ENCODE measurements at places on chromosomes 5 and 9.

GRCh38 chr9:136291306-136292025 lies 12.4 kb downstream of the CCDC187 start:
- DNase-seq: no peak

- peak; percentile 43 for DNase-seq
Measured at GRCh38 chr5:69043655-69043996, 50.2 kb upstream of the SLC30A5 start.

- no peak for DNase-seq
Measured at GRCh38 chr5:112097768-112098167, 321.3 kb downstream of the EPB41L4A start.

DNA sequence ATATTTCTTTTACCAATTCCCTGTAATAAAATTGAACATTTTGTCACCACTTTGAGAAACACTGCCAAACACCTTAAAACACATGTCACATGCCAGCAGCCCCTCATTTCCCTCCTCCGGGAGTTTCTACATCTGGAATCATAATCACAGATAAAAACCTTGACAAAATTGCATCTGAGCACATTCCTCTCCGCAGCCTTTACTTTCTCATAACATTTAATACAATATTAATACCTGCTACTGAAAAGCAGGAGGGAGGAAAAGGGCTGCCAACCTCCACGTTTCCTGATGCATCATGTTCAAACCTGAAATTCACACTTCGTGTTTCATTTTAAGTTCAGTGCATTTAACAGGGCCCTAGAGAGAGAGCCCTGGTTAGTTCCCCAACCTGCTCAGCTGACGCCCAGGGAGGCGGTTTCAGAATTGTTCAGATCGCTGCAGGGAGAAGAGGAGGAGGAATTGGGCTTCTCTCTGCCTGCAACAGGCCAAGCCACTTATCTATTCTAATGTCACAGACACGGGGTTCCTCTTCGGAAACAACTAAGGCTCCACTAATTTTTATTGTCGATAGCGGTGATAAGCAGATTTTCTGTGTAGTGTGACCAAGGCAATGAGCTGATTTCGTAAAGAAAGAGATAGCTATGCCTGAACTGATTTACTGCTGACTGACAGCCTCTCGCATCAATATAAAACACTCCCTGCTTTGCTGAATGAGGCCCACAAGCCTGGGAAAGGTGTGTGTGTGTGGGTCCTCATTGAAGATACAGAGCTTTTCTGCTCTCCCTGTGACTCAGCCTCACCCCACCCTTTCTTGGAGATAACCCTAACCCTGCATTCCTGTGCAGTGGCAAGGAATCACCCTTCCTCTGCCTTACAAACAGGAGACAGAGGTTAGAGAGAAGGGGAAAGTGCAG lies 4.9 kb upstream of the LHX2 start:
- DNase-seq: no peak

- DNase-seq: peak; percentile 56
Measured at GRCh38 chr9:114616684-114617520, 5.8 kb downstream of the TMEM268 start.

DNA sequence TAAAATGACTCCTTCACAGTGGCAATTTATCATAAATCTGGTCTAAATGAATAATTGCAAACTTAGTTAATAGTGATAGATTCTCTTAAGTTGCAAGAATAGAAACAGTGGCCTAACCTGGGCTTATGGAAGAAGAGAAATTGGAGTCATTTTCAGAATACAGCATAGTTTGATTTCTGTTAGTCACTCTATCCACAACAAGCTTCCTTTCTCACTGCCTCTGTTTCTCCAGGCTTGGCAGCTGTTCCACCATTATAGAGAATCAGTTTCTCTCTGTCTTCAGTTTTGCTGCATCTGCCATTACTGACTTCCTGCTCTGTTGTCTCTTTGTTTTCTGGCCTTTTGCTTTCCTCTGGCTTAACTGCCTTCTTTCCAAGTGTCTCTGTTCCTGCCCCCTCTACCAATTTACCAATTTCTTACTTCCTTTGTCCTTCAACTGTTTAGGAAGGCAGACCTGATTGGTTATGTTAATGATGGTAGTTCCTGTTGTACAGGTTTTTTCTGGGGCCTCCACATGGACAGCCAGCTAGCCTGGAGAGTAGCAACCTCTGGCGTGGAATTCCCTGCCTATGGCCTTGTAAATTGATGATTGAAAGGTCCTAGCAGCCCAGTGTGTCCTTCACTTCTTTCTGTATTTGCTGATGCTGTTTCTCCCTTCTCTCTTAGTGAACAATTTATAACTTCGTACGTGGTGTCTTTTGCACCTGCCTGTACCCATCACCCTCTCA lies 75.9 kb upstream of the RASGRF2 start:
- DNase-seq: no peak

GRCh38 chr9:107279086-107279485 lies 4.0 kb upstream of the RAD23B start:
- no peak for DNase-seq

- no peak for DNase-seq
Measured at GRCh38 chr9:130255631-130256134, 9.9 kb upstream of the HMCN2 start.

GRCh38 chr5:67020096-67020615 lies 176.4 kb downstream of the CD180 start:
- no peak for DNase-seq

DNA sequence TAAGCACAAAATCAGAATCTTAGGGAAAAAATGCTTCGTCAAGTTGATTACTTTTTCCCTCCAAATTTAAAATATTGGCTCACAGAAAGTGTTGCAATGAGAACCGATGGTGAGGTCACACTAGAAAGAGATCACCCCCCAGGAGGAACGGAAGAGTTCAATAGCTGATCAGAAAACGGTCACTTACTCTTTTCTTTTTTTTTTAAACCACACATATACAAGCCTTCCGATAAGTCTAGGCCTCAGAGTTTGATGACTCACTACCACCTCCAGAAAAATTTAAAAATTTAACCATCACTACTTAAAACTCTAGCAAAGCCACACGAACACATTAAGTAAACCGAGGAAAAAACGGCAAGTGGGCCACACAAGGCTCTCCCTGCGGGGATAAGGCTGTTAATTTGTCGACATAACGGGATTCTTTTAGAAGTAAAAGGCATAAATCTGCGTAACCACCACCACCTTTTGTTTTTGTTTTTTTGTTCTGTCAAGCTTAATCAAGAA lies 1.2 kb downstream of the SURF4 start:
- no peak for DNase-seq

- no peak for DNase-seq
Measured at GRCh38 chr5:90418214-90418613, 8.7 kb upstream of the CETN3 start.

- no peak for DNase-seq
Measured at GRCh38 chr5:129438322-129438721, 21.8 kb upstream of the ADAMTS19 start.

DNA sequence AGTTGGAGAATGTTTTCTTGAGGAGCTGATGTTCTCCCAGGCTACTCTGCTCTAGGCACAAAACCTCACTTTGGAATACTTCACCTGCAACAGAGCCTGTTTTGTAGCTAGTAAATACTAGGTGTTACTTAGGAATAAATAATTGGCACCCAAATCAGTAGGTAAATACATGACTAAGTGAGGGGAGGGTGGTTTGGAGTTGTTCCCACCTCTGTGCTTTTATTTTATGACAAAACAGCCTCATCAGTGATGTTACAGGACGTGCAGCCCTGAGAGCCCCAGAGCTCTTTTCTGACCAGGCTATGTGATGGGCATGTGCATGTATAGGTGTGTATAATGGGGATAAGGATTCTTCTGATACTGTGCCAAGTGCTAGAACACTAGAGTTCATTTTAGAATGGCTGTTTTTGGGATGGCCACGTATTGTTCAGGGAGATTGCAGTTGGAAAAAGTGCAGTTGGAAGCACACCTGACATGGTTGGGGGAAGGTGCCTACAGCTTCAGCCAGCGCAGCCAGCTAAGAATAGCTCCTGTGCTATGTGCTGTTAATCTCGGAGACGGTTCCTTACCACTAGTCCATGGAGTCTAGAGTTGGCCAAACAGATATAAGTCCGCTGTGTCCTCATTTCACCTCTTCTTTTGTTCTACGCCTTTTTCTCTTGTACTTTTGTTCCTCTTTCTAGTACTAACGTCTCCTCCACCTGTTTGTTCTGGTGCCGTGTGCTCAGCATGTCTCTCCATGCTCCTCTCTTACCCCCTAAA lies 284.7 kb downstream of the FANCC start:
- DNase-seq: peak; percentile 98

GRCh38 chr5:103356350-103357091 lies 98.0 kb downstream of the MACIR start:
- no peak for DNase-seq

GRCh38 chr9:134619448-134619982 lies 22.1 kb upstream of the COL5A1 start:
- DNase-seq: no peak

DNA sequence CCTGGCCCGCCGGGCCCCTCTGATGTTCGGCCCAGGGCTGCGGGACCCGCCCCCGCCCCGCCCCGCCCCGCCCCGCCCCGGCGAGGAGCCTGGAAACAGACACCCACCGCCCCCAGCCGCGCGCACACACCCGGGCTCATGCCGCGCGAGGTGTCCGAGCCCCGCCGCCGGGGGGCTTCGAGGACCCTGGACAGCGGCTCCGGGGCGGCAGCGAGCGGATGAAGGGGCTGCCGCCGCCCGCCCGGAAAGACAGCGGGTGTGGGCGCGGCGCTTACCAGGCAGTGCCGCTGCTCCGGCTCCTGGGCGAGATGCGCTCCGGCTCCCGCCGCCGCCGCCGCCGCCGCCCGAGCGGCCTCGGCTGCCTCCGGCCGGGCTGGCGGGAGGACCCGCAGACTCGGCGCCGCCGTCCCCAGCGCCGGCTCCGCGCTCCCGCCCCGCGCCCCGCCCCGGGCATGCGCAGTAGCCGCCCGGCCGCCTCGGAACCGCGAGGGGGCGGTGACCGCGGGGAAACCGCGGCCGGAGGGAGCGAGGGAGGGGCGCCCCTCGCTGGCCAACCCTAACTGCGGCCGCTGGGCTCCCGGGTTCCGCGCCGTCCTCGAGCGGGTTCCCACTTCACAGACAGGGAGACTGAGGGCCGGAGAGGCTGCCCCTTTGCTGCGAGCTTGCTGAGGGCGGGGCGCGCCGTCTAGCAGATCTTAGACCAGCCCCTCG lies at the start of gene GPRIN1:
GPRIN1 (minus strand) TSS at position 433 of the 711 bp plus-strand sequence. CDS start 10,322 bp downstream, outside the sequence.
- no peak for DNase-seq

DNA sequence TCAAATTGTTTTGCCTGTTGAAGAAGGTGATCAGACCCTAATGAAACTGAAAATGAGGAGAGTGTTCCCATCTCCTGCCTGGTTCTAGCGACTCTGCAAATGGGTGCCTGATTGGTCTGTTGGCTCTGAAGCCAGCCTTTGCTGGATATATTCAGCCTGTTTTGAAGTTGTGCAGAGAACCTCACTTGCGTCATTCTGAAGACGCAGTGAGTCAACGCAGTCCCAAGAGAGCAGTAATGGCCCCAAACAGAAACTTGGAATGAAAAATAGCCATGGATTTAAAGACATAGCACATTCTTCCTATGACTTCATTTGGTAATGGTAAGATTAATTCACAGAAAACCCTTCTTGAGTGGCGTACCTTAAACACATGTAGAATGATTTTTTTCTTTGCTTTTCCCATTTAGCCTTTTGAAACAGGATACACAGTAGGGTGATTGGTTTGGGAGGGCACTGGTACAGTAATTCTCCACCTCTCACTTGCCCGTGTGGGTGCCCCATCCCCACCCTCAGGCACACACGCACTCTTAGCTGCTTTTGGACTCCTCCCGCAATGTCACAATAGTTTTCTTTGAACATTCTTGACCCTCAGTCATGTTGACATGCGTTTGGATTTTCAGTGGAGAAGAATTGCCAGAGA lies 54.1 kb upstream of the ABL1 start:
- no peak for DNase-seq

DNA sequence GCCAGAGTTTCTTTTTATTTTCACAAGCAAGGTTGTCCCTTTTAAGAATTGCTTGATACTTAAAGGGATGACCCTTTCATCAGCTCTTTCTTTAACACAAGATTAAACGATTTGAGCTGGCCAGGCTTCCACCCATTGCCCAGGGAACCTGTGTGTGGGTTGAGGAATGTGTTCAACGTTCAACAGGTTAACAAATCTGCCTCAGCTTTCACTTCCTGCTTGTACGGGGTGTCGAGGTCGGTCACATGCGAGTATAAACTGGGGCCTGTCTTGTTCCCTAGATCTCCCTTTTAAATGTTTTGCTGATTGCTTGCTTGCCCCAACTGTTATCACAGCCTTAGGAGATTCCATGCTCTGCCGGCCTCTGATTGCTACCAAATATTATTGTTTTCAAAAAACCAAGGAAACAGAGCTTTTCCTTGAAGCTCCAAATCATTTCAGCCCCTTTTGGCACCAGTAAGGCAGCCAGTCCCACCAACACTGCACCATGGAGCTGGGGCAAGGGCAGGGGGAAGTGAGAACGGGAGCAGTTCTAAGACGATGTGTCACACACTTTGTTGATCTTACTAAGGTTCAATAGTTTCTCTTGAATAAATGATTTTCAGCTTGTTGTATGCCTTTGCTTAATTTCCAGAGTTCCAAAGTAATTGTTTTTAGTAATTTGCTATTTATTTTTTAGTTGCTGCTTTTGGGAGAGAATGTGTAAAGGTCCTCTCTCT lies 10.7 kb upstream of the CLK4 start:
- no peak for DNase-seq
